ENCODE measurements at places on chromosomes 5 and 9.

DNA sequence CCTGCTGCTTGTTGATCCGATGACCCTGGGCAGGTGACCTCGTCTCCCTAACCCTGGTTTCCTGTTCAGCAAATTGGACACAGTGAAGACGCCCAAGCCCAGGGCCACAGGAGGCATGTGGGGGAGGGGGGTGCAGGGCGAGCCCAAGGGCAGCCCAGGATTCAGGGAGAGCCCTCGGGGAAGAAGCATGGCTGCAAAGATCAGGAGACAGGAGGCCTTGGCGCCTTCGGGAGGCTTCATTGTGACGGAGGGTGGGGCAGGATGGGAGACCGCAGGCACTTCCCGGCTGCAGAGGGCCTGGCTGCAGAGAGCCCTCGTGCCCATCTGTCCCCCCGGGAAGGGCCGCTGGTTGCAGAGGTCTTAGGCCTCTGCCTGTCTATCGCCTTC, 6.2 kb downstream of the ASS1 start:
- no peak for DNase-seq

- DNase-seq: no peak
These were observed 201.7 kb upstream of the TAS2R1 start for GRCh38 chr5:9831823-9832222.

DNA sequence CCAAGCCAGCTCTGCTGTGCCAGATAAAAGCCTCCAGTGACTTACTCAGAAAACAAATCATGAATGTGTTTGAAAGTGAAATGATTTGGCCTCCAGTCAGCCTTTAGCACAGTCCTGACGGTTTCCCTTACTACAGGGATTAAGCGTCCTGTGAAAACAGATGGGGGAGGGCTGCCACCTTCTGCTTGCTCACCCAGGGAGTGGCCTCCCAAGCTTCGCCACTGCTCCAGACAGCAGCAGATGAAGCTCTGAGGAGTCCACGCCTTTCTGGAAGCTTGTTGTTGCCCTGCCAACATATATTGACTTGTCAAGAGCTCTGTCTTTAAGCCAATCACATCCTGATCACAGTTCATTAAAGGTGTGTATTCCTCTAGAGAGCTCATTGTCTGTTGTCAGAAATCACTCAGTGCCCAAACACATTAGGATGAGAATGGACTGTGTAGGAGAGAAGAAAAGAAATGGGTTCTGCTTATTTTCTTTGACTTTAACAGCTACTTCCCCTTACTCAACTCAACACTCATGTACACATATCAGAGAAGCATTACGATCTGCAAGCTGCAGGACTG, 4.9 kb upstream of the FYB1 start:
- DNase-seq: no peak

GRCh38 chr9:10869687-10870086, 256.9 kb upstream of the PTPRD start:
- no peak for DNase-seq

GRCh38 chr9:34079181-34079580, 30.5 kb upstream of the UBAP2 start:
- DNase-seq: no peak

DNA sequence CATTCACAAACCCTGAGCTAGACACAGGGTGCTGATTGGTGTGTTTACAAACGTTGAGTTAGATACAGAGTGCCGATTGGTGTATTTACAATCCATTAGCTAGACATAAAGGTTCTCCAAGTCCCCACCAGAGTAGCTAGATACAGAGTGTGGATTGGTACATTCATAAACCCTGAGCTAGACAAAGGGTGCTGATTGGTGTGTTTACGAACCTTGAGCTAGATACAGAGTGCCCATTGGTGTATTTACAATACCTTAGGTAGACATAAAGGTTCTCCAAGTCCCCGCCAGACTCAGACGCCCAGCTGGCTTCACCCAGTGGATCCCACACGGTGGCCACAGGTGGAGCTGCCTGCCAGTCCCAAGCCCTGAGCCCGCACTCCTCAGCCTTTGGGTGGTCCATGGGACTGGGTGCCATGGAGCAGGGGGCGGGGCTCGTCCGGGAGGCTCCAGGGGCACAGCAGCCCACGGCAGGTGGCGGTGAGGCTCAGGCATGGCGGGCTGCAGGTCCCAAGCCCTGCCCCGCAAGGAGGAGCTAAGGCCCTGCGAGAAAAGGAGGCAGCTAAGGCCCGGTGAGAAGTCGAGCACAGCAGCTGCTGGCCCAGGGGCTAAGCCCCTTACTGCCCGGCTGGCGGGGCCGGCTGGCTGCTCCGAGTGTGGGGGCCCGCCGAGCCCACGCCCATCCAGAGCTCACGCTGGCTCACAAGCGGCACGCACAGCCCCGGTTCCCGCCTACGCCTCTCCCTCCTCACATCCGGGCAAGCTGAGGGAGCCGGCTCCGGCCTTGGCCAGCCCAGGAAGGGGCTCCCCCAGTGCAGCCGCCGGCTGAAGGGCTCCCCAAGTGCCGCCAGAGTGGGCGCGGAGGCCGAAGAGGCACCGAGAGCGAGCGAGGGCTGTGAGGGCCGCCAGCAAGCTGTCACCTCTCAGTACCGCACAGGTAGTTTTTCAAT, 1039.2 kb upstream of the CDH9 start:
- no peak for DNase-seq

DNA sequence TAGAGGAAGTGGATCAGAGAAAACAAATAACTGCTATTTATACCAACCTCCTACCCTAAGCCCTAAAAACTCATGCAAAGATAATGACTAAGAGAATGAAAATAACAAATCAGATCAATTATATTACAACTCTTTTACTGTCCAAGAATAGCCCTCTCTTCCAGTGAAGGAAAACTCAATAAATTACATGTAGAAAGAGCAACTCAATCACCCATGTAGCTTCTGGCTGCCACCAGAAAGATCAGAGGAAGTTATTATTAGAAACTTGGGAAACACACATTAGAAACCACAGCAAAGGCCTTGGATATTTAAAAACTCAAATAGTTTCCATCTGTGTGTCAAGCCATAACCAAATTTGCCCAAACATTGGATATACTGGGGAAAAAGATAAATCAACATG, 134.0 kb upstream of the TARS1 start:
- DNase-seq: no peak

DNA sequence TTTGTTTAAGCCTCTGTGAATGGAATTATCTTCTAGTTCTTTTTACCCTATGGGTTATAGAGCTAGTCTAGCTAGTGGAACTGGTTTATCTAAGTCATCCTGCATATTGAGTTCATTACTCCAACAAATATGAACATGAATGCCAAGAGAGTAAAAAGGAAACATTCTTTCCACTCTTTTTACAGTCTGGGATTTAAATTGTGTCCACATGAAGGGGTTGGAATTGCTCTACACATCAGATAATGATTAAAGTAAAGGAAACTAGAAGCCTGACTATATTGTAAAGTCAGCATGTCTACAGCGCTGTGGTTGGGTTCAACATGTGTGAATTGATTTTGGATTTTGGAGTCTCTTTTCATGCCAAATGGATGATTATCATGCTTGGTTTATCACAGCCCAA, 173.1 kb downstream of the CCDC171 start:
- DNase-seq: no peak

DNA sequence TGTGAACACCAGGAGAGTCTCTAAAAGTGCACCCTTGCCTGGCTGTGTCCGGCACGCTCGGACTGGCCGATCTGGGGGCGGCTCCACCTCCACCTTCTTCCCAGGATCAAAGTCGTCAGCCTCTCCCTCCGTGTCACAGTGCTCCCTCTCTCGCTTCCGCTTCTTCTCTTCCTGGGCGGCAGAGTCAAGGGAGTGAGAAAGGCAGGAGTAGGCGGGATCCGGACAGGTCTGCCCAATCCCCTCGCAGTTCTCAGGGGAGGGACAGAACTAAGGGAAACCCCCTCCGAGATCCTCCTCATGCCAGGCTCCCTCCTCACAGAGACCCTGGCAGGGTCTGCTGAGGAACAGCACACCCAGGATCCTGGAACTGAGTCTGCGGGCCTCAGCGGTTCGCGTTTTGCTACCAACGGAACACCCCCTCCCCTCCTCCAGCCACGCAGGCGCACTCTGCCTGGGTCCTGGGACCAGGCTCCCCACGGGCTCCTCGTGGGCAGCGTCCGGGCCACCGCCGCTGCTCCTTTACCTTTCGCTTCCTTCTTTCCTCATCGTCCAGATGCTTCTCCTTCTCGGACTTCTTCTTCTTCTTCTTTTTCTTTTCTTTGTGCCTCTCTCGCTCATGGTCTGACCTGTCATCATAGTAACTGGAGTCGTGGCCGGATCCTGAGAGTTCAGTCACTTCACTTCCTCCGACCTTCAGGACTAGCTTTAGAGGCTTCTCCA, 1.3 kb downstream of the BRD9 start:
- no peak for DNase-seq

- DNase-seq: no peak
These were observed 78.0 kb upstream of the LHFPL2 start for GRCh38 chr5:78726571-78726970.

- no peak for DNase-seq
These were observed 71.3 kb upstream of the FCN2 start for GRCh38 chr9:134809292-134809691.

- no peak for DNase-seq
These were observed 211.2 kb downstream of the NXNL2 start for GRCh38 chr9:88746029-88746742.

GRCh38 chr5:115475788-115476187, 68.8 kb downstream of the FEM1C start:
- no peak for DNase-seq

GRCh38 chr5:124654418-124654817, 92.0 kb downstream of the ZNF608 start:
- no peak for DNase-seq

DNA sequence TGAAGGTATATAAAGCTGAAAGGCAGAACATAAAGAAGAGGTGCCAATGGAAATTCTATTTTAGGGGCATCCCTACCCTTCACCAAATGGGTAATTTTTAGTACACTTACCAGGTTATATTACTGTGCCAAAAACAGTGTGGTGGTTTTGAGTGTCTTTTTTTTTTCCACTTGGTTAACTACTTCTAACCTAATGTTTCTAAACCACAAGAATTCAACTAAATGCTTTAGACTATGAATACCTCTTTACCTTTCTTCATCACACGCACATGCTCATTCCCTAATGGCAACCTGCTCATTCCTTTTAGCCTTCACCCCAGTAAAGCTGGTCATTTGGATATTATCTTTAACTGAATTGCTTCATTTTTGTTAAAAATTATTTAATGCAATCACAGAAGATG, 215.6 kb downstream of the PIK3R1 start:
- no peak for DNase-seq

DNA sequence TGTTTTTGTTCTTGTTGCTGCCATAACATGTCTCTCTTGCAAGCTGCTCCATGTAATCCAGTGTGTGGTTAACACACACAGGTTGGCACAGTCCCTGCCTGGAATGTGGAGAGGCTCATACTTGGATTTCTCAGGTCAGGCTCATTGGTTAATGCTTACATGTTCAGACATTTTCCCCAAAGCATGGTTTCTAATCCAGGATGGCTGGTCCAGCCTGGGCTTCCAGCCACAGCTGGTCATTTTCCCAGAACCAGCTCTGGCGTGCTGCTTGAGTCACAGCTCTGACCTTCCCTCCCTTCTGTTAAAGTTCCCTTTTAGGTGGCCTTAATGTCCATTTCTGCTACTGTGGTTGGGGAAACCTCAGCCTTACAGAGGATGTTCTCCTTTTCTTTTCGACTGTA, 294.3 kb downstream of the TAF11L14 start:
- no peak for DNase-seq

DNA sequence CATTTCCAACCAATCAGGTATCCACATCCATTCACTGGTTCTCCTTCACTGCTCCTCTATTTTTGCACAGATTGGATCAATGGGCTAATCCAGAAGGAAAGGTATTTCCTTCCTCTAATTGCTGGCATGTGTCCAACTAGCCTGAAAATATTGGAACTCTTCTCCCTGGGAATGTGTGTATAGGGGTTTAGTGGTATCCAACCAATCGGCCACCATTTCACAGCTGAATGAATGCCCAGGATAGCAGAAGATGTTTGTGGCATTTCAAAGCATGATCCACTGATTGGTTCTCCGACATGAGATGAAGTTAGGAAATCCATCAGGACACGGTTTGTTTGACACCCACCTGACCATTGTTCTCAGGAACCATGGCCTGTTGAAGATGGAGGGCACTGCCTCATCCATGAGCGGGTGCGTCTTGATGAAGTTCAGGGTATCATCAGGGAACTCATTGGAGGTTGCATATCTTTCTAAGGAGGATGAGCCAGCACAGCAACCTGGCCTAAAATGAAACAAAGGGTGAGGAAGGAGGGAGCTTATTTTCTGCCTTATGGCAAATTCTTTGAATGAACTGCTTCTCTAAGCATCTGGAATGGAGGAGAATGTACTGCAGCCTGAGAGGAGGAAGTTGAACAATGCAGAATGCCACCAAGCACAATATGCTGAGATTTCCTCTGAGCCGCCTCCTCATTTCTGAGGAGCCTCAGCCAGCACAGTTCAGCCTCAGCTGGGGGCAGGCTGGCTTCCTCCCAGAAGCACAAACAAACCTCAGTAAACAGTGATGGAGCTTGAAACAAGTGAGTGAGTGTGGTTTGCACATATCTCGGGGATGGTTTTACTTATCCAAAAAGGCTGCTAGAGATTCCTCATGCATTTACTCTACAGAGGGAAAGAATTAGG, 94.6 kb downstream of the SEMA6A start:
- DNase-seq: no peak

GRCh38 chr5:93831449-93831848, 90.0 kb upstream of the POU5F2 start:
- no peak for DNase-seq

- DNase-seq: no peak
These were observed 18.6 kb upstream of the MAN2A1 start for GRCh38 chr5:109671136-109671535.

GRCh38 chr9:78074385-78075291, 43.0 kb upstream of the GNAQ start:
- DNase-seq: no peak

DNA sequence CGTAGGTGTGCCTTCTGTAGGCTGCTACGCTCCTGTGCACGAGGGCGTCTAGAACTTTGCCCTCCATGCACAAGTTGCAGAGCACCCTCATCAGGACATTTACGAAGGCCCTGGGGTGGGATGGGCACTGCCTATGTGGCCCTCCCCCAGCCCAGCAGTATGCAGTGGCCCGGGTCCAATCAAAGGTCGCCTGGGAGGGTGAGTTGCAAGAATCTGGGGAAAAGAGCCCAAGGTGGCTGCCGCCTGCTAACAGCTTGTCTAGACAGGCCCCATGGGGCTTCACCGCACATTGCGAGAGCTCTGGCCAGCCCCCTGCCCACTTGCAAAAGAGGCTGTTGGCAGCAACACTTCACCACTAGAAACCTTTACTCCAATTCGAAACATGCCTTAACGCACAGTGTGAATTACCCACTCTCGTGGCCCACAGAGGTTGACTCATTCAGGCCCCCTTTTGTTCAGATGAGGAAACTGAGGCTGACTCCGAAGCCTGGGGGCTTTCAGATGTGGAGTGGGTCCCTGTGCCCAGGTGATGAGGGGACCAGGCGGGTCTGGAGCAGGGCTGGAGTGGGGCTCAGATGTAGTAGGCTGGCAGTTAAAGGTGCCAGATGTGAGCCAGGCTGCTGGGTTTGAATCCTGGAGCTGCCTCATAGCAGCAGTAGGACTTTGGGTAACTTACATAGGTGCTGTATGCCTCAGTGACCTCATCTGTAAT, 31.8 kb upstream of the IL17B start:
- DNase-seq: no peak

- no peak for DNase-seq
These were observed 810.3 kb upstream of the ACO1 start for GRCh38 chr9:31574006-31574765.

- DNase-seq: no peak
These were observed 75.2 kb downstream of the LMNB1 start for GRCh38 chr5:126852091-126852571.

GRCh38 chr5:25056836-25057235, 412.1 kb upstream of the CDH10 start:
- no peak for DNase-seq

- DNase-seq: no peak
These were observed 1699.3 kb upstream of the CDH9 start for GRCh38 chr5:28737682-28738081.
